Activated naive CD4-positive, alpha-beta T cell treated with anti-CD3 and anti-CD28 coated beads, Interleukin-2, amount 10 ng/mL, durations not matched to agents 7 days and 5 days (primary cell): ENCODE measurements at places on chromosomes 7 and 10.

DNA sequence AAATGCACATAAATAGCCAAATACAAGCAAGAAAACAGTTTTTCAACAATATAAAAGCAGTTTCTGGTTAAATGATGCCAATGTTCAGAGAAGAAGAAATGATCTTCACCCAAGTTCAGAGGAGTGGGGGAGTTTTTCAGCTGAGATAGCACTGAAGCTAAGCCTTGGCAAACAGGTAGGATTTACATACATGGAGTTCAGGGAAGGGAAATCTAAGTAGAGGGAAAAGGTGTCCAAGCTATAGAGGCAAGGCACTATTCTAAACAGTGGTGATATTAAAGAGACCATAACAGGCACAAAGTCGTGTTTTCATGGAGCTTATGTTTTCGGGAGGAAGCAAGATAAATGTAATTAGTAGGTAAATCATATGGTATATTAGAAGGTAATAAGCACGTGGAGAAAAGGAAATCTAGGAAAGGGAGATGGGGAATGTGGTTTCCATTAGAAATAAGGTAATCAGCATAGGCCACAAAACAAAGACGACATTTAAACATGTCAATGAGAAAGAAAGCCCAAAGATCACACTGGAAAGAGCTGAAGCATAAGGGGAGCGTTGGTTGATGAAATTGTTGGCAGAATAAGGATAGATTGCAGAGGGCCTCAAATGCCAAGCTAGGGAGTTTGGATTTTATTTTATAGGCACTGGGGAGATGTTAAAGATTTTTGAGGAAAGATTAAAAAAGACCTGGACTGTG is 704.3 kb downstream of the MAGI2 start:
- DNase-seq = no peak

DNA sequence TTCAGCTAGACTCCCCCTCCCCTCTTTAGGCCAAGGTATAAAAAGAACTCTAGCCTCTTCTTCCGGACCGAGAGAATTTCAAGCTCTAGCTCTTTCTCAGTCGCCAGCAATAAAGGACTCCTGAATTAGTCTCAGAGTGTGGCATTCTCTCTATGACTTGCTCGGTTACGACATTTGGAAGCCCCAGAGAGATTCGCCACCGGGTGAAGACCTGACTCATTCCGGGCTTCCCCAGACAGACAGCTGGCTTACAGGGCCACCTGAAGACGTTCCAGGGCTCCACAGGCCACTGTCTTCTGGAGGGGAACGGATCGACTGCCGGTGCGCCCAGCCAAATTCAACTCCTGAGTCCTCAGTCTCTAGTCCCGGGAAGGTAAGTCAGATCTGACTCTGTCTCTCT is at the start of gene AKR1B15:
Gene AKR1B15, plus strand, starts transcription at position 234 of the 400 bp plus-strand sequence. CDS start 15,510 bp downstream, outside the sequence.
- no peak for DNase-seq

GRCh38 chr10:86950349-86950748 is 7.1 kb downstream of the MMRN2 start:
- DNase-seq = peak; percentile 59

GRCh38 chr7:462173-463103 is 57.2 kb downstream of the PDGFA start:
- peak; percentile 16 for DNase-seq

- DNase-seq = peak; percentile 73
Measured at GRCh38 chr10:58299580-58299979, 30.6 kb downstream of the CISD1 start.

- DNase-seq = no peak
Measured at GRCh38 chr7:159154243-159154642, 9.6 kb upstream of the VIPR2 start.

- no peak for DNase-seq
Measured at GRCh38 chr10:32095116-32095733, 39.0 kb upstream of the KIF5B start.

GRCh38 chr7:277228-277627 is 12.7 kb upstream of the FOXL3 start:
- DNase-seq = no peak

- DNase-seq = peak; percentile 37
Measured at GRCh38 chr10:1454428-1454827, 282.9 kb downstream of the ADARB2 start.
